Mucosa of gallbladder (tissue), 1 donor: ENCODE measurements at places on chromosomes 2 and 18. TPM values are rescaled to one million over a fixed set of nuclear protein-coding genes. Genes with fewer than 3 reads are reported as not detected.

DNA sequence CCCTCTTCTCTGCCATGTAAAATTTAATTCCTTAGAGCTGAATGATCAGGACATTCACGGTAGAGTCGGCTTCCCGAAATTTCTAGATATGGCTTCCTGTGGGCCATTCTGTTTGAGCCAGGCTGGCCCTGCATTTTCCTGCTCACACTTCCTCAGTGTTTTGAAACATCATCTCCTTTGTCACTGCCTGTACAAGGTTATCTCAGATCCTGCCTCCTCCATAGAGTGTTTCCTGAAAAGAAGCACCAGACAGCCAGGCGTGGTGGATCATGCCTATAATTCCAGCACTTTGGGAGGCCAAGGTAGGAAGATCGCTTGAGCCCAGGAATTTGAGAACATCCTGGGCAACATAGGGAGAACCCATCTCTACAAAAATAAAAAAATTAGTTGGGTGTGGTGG, 43.6 kb downstream of the GRHL1 start:
- no peak for DNase-seq

- no peak for DNase-seq
Observed at GRCh38 chr18:50639711-50640110, 79.8 kb downstream of the MAPK4 start.

Gene DYNAP
- not detected for total RNA-seq

DNA sequence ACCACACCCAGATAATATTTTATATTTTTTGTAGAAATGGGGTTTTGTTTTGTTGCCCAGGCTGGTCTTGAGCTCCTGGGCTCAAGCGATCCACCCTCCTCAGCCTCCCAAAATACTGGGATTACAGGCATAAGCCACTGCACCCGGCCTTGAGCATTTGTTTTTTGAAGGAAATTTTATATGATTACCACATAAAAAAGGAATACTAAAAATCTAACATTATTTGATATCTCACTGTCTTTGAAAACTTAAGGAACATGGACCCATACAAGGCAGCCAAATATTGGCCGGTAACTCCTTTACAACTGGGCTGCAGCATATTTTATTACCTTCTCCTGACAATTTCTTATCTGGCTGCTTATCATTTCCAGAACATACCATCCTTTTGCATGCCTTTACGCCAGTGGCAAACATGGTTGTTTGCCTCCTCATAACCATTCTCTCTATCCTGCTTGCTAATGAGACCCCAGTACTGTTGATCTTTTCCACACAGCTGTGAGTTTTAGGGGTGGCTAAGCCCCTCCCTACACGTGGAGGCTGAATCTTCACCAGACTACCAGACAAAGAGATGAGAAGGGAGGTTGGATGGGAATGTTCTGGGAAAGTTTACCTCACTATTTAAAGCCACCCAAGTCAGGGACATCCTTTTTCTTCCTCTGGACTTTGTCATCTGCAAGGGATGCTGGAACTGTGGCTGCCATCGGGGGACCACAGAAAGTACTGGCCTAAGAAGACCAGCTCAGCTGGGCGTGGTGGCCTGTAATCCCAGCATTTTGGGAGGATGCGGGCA, 157.5 kb downstream of the TGIF1 start:
- DNase-seq: no peak

DNA sequence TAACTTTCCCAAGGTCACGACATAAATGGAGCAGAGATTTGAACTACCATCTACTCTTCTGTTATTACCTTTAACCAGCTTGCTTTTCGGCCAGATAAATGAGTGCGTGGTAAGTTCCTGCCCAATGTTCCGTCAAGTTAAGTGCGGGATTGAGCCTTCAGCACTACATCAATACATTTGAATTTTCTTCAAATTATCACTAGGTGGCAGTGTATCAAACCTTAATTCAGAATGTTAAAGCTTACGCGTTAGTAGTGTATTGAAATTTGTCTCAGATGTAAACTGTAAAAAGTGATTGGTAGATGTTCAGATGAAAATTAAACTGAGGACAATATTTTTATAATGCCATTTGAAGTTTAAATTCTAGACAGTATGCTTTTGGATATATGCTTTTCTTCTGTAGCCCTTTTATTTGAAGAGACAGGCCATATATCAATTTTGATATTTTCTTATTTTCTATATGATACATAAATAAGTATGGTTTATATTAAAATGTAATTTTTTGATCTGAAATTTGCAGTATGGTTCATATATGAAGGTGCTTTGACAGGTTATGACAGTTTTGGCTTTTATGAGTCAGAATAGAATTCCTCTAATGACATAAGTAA, 681.3 kb downstream of the ADCYAP1 start:
- DNase-seq: no peak

GRCh38 chr2:11343650-11344341, 640 bp downstream of the ROCK2 start:
- peak; percentile 38 for DNase-seq

GRCh38 chr18:3397031-3397750, 52.8 kb upstream of the TGIF1 start:
- DNase-seq: no peak

Gene PDE11A
- 2.8 TPM for total RNA-seq

DNA sequence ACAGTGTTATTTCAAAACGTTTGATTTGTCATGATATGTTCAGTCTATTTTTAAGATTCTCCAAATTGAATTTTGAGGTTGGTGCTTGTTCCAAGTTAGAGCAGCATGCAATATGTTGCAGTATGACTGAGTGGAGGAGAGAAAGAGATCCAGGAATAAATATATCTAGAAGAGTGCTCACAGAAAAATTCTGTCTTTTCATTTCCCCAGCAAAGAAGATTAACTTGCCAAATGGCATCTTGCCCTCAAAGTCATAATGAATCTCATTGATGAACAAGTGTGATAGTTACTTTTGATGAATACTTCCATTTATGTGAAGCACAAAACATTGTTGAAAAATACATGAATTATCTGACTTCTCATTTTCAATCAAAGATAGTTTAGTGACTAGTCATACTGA, 95.9 kb downstream of the KCNJ3 start:
- DNase-seq: no peak

Gene DOK6
- total RNA-seq: 9.6 TPM

Gene ORC2
- 29.3 TPM for total RNA-seq

DNA sequence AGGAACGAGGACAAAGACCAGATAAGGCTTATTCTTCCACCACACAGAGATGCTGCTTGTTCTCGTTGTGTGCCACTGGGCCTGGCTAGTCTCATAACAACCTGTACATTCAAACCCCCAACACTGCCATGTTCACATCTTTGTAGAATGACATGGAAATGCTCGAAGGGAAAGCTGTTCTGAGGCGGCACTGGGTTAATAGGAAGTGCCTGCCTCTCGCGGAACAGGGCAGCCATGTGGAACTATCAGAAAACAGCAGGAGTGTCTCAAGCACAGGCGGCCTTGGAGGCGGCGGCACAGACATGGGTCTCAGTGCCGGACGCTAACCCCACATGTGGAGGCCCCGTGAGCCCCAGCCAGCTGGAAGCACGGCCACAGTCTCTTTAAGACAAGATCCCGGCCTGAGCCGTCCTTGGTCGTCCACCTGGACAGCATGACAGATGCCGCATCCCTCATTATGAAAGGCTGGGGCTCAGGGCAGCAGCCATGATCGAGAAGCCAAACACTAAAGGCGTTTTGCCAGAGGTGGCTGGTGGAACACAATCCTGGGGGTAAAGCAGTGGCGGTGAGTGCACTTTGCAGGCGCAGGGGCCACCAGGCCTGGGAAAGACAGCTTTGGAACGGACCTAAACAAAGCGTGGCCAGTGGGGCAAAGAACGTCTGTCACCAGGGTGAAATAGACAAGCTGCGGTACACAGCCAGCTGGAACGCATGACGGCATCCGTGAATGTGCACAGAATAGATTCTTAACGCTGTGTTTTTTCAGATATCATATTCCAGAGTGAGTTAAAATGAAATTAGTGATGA, 161.0 kb downstream of the HDAC4 start:
- DNase-seq: no peak

DNA sequence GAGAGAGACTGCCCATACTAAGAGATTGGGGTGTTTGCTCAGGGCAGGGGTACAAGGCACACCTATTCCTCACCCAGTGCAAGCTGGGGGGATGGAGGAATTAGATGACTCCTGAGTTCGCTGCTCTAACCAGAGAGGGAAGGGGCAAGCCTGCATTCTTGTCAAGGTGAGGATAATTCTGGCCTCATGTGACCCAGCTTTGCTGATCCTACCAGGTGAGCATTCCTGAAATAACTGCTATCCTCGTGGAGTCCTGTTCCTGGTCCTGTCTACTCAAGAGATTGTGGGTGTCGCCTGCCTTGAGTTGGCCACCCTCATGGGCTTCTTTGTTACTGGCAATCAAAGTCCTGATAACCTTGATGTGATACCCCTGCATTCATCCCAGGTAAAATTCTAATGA, 206.0 kb downstream of the SPP2 start:
- DNase-seq: no peak

Gene OXER1
- total RNA-seq: 3.7 TPM

- DNase-seq: peak; percentile 81
Observed at GRCh38 chr2:179106676-179107428, 56.9 kb upstream of the CCDC141 start.

Gene CAPG
- 125 TPM for total RNA-seq

GRCh38 chr18:56458770-56459712, 179.4 kb downstream of the TXNL1 start:
- no peak for DNase-seq

- DNase-seq: no peak
Observed at GRCh38 chr2:75055820-75056675, 97.6 kb downstream of the POLE4 start.

DNA sequence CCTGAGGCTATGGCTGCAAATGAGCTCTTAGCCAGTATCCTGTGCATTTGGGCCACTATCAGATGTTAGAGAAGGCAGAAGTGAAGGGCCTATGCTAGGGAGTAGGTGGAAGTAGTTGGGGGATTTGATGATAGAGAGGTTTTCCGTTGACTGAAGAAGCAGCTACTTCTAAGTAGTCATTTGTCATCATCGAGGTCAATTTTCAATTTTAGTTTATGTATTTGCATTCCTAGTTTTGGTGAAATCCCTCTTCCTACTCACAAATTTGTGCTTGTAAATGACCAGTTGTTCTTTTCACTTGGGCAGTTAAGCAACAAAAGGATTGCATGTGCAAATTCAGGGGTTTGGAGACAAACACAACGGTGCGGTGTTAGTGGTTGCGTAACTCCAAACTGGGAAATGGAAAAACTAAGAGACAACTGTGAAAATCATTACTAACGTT, 48.5 kb upstream of the PELI1 start:
- DNase-seq: no peak

DNA sequence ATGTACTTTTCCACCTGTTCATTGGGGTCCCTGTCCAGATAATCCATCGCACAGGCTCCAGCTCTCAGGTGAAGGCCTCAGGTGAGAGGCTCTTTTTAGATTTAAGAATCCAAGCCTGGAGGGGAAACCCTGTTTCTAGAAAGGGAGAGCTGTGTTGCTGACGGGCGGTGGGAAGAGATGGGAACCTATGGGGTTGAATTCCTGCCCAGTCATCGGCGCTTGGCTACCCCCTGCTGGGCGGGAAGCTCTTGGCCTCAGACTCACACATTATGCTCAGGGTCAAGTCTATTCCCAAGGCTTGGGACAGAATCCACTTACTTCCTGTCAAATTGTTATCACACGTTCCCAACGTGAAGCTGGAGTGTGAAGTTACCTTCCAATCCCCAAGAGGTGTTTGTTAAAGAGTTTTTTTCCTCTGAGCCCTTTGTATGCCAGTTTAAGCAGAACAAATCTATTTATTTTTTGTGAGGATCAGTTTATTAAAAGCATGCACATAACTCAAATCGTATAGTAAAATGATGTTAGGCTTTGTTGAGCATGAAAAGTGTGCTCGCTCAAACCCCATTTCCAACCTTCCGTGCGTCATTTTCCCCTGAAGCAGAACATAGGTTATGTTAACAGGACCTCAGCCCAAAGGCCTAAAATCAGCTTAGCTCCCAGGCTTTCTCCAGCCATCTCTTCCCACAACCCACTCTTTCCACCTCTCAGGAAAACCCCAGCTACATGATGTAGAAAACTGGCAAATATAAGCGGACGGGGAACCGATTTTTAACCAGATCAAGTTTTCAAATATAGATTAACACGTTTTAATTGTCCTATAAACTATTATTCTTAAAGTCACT, 181.7 kb upstream of the ETAA1 start:
- DNase-seq: peak; percentile 37

GRCh38 chr2:101630224-101630949, 67.1 kb upstream of the MAP4K4 start:
- peak; percentile 25 for DNase-seq

DNA sequence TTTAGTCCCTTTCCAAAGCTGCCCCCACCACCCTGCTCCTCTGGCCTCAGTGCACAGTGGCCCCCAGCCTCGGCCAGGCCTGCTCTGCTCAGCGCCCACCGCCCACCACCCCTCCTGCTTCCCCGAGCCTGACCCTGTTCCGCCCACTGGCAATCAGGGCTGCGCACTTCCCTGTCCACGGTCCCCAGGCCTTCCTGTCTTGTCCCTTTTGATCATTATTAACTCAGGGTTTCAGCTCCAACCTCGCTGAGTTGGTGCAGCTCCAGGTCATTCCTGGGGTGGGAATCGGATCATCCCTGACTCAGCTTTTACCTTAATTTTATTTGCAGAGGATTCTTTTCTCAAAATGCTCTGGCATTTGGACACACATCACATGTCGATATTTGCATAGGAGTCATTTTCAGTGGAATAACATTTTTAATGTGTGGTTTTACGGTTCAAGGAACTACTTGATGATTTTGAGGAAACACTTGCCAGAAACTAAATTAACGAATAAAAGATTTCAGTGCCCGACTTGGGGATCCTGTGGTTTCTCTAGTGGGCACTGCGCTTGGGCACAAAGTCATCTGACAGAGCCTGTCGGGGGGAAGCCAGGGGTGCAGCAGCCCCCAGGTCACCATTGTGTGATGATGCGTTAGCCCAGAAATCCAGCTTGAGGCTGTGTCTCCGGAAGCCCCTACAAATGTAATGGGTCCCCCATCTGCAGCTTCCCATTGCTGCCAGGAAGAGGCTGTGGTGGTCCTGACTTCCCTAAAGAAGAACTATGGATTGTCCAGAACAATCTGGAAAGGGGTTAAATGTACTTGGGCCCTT, 1.0 kb upstream of the ESPNL start:
- no peak for DNase-seq

DNA sequence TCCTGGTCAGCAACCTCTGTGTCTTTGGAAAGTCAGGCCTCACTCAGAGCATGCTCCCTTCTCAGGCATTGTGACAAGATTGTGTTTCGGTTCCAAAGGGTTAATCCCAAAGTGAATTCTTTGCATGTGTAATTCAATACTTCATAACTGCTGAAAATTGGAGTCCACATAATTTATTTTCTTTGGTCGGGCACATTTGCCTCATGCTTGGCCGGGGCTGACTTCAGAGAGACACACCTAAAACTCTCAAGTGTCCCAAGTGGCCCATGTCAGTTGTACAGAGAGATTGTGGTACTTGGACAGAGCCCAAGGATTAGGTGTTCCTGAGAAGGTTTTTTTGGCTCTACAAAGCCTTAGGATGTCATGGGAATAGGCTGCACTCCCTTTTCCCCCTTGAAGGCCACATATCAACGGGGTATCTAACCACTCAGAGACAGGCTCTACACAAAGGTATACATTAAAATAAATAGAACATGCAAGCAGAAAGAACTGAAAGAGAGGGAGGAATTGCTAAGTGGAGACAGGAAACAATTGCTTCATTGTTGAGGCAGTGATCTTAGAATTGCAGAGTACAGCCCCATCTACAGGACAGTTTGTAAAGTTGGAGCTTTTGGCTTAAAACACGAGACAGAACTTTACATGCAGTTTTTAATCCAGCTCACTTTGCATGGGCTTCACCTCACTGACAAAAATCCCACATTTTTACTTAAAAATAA, 1232.3 kb upstream of the ZEB2 start:
- DNase-seq: no peak

- DNase-seq: no peak
Observed at GRCh38 chr18:7068871-7069590, 48.6 kb downstream of the LAMA1 start.
